ENCODE measurements at places on chromosomes 16 and 17.

GRCh38 chr16:48025359-48025758 lies 130.4 kb downstream of the ABCC12 start:
- no peak for DNase-seq

- DNase-seq, result no peak
These were observed 3.6 kb downstream of the NDUFAF8 start for GRCh38 chr17:81242421-81243332.

DNA sequence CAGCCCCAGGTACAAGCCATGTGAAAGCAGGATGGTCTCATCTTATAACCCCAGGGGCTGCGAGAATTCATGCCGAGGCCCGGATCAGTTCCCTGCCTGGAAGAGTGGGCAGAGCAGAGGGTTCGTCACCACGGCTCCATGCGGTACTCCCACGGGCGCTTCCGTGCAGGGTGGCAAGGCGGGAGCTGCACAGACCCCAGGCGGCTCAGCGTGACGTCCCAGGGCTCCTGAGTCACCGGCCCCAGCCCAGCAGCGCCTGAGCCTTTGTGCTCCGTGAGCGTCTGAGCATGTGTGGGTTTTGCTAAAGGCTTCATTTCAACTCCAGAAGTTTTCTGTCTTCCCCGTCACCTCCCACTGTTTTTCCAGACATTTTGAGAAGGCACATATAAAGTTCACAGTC lies 71.2 kb upstream of the CHMP6 start:
- no peak for DNase-seq

DNA sequence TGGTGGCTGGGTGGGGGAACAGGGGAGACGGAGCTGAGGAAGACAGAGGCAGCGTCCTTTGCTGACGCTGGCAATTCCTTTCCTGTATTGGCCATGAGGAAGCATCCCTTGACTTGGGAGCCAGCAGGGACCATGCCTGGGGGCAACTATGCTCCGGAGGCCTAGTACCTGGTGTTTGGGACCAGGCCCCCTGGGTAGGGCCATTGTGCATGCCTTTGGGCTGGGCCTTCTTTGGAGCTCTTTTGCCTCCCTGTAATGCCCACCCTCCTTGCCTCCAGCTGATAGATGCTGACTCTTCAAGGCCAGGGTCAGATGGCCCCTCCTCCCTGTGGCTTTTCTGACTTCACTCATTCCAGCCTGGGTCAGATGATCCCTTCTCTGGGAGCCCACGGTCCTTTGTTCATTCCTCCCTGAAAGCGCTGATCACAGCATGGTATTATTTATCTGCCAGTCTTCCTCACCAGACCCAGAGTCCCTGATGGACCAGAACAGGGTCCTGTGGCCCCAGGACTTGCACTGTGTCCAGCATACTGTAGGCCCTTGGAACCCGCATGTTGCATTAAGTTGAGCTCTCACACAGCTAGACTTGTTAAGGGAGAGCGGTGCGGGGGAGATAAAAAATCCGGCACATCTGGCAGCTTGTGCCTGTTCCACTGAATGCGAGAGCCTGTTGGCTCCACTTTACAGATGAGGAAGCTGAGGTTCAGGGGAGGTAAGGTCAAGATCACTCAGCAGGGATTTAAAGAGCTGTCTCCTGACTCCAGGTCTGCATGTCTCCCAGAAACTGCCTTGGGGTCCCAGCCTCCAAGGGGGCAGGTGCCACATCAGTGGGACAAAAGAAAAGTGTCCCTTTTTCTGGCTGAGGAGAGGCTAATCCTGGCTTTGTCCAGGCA lies 2.9 kb downstream of the STARD3 start:
- no peak for DNase-seq

- DNase-seq, result no peak
These were observed 17.7 kb upstream of the ADCY9 start for GRCh38 chr16:4133897-4134372.

GRCh38 chr16:54351171-54351570 lies 64.6 kb upstream of the IRX3 start:
- DNase-seq, result no peak

GRCh38 chr16:11824362-11824761 lies 27.0 kb downstream of the RSL1D1 start:
- DNase-seq, result no peak

DNA sequence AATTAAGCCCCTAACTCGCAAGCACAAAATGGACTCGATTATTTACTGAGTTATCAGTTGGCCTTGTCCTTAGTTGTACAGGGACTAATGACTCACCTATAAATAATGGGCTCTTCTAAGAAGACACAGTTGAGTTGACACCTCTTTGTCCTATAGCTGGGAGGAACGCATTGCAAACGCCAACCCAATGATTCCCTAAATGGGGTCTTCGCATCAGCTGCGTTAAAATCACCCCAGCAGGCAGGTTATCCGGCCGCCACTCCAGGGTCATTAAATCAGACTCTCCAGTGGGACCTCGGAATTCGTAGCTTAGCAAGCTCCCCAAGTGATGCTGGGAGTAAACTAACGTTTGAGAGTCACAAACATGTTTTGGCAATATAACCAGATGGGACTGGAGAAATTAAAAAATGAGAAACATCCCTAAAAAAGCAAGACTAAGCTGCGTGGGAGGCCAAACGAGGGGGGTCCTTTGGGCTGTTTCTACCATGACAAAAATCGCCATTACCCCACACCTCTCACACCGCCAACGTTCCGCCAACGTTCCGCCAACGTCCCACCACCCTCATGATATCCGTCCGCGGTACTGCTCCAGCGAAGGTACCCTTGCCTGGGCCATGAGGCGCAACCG lies 932 bp upstream of the NFE2L1 start:
- DNase-seq, result no peak

DNA sequence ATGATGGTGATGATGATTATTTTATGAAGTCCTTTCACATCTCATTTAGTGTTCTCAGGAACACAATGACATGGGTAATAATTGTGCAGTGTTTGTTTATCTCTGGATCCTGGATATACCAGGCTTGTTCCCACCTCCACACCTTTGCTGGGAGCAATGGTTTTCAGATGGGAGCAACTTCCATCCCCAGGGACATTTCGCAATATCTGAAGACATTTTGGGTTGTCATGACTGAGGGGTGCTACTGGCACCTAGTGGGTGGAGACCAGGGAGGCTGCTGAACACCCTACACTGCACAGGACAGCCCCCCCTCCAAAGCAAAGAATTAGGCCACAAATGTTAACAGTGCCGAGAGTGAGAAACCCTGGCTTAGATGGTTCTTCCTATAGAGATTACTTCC lies 13.5 kb upstream of the SALL1 start:
- DNase-seq, result no peak

GRCh38 chr17:27413315-27413714 lies 42.9 kb upstream of the KSR1 start:
- no peak for DNase-seq

GRCh38 chr17:76208120-76208519 lies 32.2 kb downstream of the RNF157 start:
- DNase-seq, result no peak

DNA sequence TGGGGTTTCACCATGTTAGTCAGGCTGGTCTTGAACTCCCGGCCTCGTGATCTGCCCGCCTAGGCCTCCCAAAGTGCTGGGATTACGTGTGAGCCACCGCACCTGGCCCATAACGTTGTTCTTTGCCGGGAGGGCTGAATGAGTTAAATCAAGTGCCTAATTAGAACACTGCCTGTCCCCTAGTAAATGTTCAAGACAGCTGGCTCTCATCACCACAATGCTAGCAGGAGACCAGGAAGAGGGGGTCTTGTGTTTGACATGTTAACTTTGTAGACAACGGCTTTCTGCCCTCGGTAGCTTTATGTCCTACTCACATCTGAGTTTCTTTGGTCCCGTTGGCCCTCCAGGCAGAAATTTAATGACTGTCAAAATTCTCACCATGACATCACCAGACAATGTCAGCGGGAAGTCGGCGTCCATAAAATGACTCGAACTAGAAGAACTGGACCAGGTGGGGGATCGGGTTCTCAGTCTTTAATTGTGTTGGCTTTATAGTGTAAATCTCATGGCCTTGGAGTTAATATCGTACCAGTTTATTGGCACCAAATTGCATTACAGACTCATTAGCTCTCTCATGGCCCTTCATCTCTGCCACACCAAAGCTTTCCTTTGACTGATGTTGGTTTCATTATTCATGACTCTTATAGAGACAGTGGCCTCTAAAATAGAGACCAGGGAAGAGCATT lies 11.4 kb upstream of the ITPRIPL2 start:
- DNase-seq, result no peak

- peak; percentile 37 for DNase-seq
These were observed 35.8 kb upstream of the BCAS3 start for GRCh38 chr17:60641810-60642220.
